ENCODE measurements at places on chromosomes 13 and 19.

- no peak for DNase-seq
Observed at GRCh38 chr19:1090731-1091543, 4.2 kb downstream of the POLR2E start.

GRCh38 chr13:48093588-48093987, 1.3 kb downstream of the MED4 start:
- no peak for DNase-seq

DNA sequence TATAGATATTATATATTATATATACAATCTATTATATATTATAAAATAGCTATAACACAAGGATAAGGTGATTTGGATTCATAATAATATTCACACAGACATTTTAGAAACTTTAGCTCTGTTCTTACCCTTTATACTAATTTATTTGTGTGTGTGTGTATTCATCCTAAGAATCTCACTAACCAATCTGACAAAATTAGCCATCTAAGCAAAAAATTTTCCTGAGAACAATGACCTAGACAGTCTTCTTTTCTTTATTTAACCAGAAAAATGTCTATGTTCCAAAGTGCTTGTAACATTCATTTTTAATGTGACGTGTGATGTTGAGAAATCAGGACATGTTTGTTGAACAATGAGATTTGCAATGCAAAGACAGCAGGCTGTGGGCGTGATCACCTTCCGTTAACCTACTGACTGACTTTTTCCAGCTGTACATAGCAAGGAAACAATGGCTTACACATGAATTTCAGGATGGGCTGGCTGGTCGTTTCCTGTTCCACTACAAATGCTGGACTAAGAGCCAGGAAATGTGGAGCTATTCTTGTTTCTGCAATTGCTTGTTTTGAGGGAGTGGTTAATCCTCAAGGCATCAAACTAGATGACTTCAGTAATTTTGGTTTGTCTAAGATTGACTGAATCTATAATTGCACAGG, 634.6 kb upstream of the ARGLU1 start:
- DNase-seq, result no peak

DNA sequence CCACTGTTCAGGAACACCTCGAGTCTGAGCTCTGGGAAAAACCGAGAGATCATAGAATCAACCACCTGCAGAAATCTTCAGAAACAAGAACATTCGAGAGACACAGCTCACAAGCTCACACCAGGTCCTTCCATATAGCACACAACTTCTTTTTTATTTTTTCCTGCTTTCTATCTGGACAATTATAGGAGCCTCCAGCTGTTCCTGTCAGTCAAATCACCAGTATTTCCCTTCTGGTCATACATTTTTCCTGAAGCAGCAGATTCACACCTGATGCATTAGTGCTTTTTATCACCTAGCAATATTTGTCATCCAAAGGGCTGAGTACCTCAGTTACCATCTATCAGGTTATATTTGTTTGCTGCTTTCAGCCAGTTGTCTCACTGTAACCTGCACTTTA, 323.5 kb downstream of the FOXO1 start:
- no peak for DNase-seq
